ENCODE measurements at places on chromosomes 6 and 20.

GRCh38 chr6:118892355-118892991, 1.5 kb upstream of the ASF1A start:
- no peak for DNase-seq

GRCh38 chr6:161356167-161356854, 82.5 kb upstream of the AGPAT4 start:
- DNase-seq, result no peak

DNA sequence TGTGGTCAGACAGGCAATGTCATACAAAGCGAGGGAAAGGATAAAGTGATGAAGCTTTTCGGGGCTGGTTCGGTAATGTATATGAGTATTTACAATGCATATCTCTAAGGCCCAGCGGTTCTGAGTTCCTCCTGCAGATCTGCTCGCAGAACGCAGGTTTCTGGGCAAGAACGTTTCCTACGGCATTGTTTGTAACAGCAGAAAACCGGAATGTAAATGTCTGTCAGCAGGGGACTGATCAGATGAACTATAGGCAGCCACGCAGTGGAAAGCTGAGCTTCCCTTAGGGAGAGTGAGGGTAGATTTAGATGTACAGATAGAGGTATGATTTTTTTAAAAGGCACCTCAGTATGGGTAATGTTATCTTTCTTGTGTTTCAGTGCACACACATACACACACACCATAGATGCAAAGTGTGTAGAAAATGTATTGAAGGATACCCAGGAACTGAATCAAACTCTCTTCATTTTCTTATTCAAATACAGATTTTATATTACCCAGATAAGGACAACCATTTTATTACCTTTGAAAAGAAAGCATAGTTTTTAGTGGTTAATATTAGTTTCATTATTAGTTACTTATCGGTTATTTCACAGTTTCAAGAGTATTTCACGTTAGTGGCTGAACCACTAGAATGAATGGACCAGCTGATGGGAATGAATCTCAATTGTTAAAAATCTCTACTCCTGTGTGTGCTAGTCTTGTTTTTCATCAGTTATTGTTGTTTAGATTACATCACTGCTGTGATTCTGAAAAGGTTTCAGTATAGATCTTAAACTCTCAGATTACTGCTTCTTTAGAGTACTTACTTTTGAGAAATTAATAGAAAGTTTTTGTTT, 56.2 kb downstream of the SNX9 start:
- DNase-seq, result no peak

- no peak for DNase-seq
Observed at GRCh38 chr6:35052694-35053565, 88.2 kb downstream of the TCP11 start.

- no peak for DNase-seq
Observed at GRCh38 chr6:130259140-130259539, 36.4 kb upstream of the SAMD3 start.

DNA sequence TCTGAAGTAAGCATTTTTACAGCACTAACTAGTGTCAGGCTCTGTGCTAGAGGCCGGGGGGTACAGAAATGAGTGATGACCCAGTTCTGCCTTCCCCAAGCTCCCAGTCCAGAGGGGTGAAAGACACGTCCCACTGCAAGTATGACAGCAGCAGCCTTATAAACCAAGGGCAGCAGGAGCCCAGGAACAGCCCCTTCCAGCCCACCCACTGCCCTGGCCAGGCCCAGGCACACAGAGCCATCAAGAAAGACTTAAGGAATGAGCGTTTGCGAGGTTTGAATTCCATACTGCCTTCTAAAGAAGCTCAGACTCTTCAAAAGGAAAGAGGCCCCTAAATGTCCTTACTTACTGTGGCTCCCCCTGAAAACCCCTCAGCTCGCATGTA, 10.0 kb downstream of the TRERF1 start:
- DNase-seq, result no peak

DNA sequence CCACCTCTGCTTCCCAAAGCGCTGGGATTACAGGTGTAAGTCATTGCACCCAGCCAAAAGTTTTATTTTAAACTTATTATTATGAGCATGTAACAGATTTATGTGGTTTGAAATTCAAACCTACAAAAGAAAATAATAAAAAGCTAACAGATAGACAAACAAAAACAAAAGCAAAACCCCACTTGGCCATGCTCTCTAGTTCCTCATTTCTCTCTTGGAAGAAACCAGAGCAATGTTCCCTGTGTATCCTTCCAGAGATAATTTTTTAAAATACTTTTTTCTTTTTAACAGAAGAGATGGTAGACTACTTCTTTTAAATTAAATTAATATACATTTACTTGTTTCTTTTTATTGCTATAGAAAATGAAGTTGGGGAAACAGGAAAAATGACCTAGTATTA, 28.0 kb upstream of the SLC17A3 start:
- no peak for DNase-seq

DNA sequence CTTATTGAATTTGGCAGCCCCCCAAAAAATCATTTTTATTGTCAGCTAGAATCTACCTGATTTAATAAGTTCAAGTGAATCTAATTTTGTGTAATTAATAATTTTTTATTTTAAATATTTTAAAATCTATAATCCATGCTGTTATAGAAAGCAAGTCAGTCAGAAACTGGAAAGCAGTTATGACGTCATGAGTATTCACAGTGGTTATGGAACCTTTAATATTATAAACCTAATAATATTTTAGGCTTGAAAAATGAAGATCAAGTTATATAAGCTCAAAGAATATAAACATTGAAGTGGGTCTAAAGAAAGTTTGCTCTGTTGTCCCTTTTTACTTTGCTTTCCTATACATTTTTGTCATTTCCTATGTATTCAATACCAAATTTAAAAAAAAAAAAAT, 1075.1 kb upstream of the EPHA7 start:
- no peak for DNase-seq

GRCh38 chr6:16844183-16844582, 82.9 kb upstream of the ATXN1 start:
- no peak for DNase-seq

DNA sequence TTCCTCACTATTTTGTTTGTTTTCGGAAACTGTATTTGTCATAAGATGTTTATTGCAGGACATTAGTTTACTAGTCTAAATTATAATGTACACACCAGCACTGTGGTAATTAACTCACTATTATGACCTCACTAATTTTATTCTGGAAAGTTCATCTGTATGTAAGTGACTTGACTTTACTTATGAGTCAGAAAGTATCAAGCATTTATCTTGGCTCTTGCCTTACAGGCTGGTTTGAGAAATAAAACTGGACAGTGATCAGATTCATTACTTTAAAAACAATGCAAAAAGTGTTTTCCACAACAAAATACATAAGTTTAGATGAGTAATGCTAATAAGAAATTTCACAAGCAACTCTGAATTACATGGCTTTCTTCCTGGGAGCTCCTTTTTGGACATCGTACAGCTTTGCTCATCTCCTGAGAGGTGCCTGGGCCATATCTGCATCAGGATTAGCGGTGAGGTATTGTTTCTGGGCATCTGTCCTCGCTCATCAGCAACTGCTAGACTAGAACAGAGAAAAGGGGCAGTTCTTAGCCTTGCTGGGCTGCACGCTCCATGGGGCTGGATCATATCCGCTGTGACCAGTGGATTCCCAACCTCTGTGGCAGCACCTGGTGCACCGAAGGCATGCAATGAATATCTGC, 179.8 kb downstream of the SOD2 start:
- no peak for DNase-seq

DNA sequence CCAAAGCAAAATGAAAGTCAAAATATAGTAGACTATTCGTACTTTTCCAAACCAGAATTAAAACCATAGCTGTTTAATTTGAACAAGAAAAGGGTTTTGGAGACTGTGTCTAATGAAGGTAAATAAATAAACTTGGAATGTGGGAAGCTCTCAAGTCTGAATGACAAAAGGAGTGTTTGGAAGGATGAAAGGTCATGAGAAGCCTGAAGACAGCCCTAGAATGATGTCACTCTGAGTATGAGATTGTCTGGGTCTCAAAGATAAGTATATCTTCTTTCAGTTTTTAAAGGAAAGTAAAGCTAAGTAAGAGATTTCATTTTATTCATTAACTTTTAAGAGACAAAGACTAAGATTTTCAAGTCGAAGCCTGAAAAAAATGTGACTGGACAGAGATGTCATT, 72.9 kb downstream of the RFX6 start:
- DNase-seq, result no peak

- DNase-seq, result no peak
Observed at GRCh38 chr6:1346101-1346500, 34.2 kb downstream of the FOXQ1 start.

DNA sequence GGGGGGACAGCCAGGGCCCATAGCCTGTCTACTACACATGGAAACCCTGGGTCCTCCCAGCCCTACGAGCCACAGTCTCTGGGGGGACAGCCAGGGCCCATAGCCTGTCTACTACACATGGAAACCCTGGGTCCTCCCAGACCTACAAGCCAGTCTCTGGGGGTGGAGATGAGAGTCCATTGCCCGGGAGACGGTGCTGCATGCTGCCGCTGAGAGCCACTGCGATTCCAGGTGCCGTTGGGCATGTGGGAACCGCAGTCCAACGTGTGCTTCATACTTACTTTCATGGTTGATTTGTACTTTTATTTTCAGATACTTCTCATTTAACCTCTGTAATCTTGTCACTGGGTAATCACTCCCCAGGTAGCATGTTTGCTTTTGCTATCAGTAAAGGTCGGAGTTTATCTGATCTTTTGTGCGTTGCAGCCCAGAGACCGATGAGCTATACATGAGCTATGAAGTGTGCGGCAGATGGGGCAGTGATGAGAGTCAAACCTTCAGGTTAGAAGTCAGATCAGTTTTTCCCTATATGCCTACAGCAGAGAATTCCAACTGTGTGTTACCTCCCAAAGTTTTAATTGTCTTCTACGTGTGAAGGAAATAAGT, 58.2 kb downstream of the SMOC2 start:
- DNase-seq, result no peak

- DNase-seq, result no peak
Observed at GRCh38 chr6:134240665-134241431, 77.1 kb downstream of the SGK1 start.

GRCh38 chr6:149093643-149094042, 223.9 kb upstream of the TAB2 start:
- no peak for DNase-seq

- no peak for DNase-seq
Observed at GRCh38 chr6:164640956-164641355, 668.4 kb downstream of the C6orf118 start.

- no peak for DNase-seq
Observed at GRCh38 chr6:119985952-119986736, 636.6 kb upstream of the MAN1A1 start.

- DNase-seq, result no peak
Observed at GRCh38 chr20:8209061-8209460, 77.0 kb downstream of the PLCB1 start.

- no peak for DNase-seq
Observed at GRCh38 chr6:137013031-137013430, 31.7 kb downstream of the IL20RA start.

DNA sequence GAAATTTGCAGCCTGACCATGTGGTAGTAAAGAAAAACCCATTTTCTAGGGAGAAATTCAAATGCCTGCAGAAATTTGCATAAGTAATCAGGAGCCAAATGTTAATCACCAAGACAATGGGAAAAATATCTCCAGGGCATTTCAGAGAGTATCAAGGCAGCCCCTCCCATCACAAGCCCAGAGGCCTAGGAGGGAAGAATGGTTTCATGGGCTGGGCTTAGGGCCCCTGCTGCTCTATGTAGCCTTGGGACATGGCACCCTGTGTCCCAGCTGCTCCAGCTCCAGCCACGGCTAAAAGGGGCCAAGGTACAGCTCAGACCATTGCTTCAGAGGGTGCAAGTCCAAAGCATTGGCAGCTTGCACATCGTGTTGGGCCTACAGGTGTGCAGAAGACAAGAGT, 117.2 kb upstream of the RALGAPA2 start:
- DNase-seq, result no peak

- no peak for DNase-seq
Observed at GRCh38 chr6:148735989-148736388, 10.8 kb upstream of the UST start.

DNA sequence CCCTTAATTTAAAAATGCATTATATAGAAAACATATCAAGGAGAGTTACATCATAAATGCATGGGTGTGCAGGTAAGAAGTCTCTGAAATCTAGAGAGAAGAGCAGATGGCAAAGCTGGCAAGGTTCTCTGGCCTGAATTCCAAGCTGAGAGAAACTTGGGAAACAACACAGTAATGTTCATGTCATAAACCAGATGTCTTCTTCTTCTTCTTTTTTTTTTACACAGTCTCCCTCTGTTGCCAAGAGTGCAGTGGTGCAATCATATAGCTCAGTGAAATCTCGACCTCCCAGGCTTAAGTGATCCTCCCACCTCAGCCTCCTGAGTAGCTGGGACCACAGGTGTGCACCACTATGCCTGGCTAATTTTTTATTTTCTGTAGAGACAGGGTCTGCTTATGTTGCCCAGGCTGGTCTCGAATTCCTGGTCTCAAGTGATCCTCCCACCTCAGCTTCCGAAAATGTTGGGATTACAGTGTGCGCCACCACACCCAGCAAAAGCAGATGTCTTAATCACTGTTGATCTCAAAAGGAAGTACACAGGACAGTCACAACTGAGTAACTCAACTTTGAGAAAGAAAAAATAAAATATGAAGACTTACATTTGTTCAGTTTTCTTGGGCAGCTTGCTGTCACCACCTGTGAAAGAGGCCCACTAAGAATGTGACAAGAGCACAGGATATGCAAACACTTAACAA, 77.3 kb downstream of the DNAAF9 start:
- DNase-seq, result no peak

DNA sequence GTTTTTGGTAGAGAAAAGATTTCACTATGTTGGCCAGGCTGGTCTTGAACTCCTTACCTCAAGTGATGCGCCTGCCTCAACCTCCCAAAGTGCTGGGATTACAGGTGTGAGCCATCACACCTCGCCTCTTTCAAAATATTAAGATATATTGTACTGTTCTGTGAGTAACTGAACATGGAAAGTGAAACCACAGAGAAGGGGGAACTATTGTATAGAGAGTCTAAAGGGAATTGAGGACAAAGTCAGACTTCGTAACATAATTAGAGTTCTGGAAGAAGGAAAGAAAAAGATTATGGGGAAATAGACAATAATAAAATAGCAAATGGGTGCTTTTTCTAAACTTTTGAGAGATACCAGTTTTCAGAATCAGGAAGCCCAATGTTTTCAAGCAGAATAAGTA, 17.4 kb upstream of the AKAP7 start:
- DNase-seq, result no peak

- DNase-seq, result no peak
Observed at GRCh38 chr6:21885111-21885510, 291.6 kb downstream of the SOX4 start.

- no peak for DNase-seq
Observed at GRCh38 chr20:5975778-5976177, 25.3 kb downstream of the MCM8 start.

DNA sequence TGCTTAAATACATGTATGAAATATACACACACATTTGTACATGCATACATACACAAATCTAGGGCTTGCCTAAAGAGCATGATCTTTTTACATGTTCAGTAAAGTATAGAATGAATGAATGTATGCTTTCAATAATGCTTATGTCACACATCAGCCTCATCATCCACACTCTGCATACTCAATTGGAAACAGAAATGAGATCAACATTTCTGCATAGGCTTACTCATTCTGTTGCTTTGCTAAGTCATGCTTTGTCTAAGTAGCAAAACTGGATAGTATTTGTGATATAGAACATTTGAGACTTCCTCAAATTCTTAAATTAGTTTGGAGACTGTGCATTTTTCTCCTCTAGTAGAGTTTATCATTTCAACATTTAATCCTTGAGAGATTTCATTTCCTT, 343.3 kb downstream of the ADGRB3 start:
- no peak for DNase-seq

GRCh38 chr6:165081944-165082532, 227.4 kb downstream of the C6orf118 start:
- no peak for DNase-seq
